ENCODE measurements at places on chromosomes 1 and 21.

DNA sequence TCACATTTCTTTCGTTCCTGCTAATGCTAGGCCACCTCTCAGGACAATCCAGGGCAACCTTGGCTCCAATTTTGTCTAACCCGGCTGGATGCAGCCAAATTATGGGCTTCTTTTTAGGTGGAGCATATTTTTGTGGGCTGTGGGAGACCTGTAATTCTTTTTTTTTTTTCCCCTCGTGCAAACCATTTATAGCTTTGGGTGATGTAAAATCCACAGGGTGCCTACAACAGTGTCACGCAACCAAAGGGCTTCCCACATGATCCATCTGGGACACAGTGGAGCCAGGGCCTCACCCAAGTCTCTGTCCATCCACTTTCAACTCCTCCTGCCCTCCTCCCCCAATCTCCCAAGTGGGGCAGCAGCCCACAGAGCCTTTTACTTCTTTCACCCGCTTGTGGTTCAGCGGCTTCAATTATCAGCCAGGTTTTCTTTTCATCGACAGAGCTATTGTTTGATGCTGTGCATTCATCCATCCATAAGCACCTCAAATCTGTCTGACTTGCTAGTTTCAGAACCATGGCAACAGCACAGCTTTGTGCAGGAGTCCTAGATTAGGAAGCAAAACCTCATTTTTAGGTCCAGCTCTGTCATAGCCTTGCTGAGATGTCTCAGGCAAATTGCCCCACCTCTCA lies 10.0 kb upstream of the OVAAL start:
- H3K27me3 ChIP-seq: no peaks in the 10 kb centered on the region
- H3K27ac ChIP-seq: no peak overlapping the region
- peaks cover 5% of the 10 kb centered on the region for H3K4me1 ChIP-seq

GRCh38 chr1:109163551-109163950 lies 49.6 kb downstream of the ELAPOR1 start:
- no peaks in the 10 kb centered on the region for H3K36me3 ChIP-seq
- no peak overlapping the region for H3K4me3 ChIP-seq
- H3K27me3 ChIP-seq: peaks cover 3% of the 10 kb centered on the region
- DNase-seq: no peak

DNA sequence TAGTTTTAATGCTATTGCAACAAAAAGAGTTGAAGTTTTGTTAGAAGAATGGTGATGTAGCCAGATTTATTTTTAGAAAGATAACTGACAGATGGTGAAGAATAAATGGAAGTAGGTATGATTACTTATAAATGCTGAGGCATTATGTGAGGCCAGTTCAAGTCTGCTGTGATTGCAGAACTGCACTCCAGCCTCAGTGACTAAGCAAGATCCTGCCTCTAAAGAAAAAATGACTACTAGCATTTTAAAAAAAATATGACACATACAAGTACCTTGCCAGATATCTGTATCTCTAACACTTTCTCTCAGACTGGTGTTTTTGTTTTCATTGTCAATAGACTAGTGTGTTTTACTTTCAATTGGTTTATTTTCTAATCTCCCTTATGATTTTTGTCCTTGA lies 1242.4 kb upstream of the ADGRL4 start:
- H3K27ac ChIP-seq: no peak overlapping the region
- H3K4me1 ChIP-seq: no peaks in the 10 kb centered on the region
- H3K36me3 ChIP-seq: no peaks in the 10 kb centered on the region
- H3K4me3 ChIP-seq: no peak overlapping the region

DNA sequence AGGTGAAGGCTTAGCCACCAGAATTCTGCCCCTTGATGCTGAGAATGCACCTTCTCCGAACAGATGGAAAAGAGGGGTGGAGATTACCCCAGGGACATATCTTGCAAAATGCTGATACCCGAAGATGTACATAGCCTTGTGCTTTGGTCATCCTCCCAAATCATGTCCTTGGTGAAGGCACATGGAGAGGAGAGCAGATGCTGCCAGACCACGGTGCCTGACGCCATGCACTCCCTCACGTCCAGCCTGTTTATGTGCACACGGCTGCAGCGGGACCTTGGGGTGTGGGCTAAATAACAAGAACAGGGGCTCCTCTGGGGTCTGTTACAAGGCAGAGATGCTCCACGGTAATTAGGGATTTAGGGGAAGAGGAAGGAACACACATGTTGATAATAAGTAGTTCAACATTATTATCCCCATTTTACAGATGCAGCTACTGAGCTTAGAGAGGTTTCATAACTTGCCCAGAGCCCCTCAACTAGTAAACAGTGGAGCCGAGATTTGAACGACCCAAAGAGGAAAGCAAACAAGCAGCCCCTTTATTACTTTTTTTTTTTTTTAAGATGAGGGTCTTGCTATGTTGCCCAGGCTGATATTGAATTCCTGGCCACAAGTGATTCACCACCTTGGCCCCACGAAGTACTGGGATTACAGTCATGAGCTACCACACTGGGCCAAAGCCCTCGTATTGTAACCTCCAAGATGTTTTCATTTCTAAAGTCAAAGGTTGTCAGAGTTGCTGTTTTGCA lies 12.9 kb downstream of the EPHX1 start:
- peak overlapping the region; percentile 32 for H3K4me3 ChIP-seq
- H3K27ac ChIP-seq: peak overlapping the region; percentile 76
- peaks cover 8% of the 10 kb centered on the region for H3K27me3 ChIP-seq
- peaks cover 60% of the 10 kb centered on the region for H3K4me1 ChIP-seq

- peak overlapping the region; percentile 96 for H3K27ac ChIP-seq
- peak overlapping the region; percentile 65 for H3K4me3 ChIP-seq
- H3K4me1 ChIP-seq: peaks cover 17% of the 10 kb centered on the region
- no peaks in the 10 kb centered on the region for H3K27me3 ChIP-seq
- peak; percentile 65 for DNase-seq
Measured at GRCh38 chr1:237219751-237220642, 178.0 kb downstream of the RYR2 start.

DNA sequence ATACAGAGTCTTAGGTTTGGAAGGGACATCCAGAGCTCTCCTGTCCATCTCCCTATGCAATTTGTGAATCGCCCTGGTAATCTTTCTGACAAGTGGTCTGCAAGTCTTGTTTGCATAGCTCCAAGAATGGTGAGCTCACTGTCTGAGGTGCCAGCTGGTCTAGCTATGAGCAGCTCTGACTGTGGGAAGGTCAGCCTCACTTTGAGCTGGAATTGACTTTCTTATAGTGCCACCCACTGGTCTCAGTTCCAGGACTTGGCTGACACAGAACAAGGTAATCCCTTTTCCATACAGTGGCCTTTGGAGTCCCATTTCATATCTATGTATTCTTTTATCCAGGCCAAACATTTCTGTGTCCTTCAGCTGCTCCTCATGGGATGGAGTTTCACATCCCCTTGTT lies 95.6 kb upstream of the C8B start:
- H3K4me1 ChIP-seq: no peaks in the 10 kb centered on the region
- peaks cover 2% of the 10 kb centered on the region for H3K27me3 ChIP-seq
- no peak overlapping the region for H3K4me3 ChIP-seq
- DNase-seq: no peak

- peaks cover 40% of the 10 kb centered on the region for H3K4me1 ChIP-seq
- no peak overlapping the region for H3K27ac ChIP-seq
- peaks cover 5% of the 10 kb centered on the region for H3K36me3 ChIP-seq
- no peak overlapping the region for H3K4me3 ChIP-seq
- peaks cover 4% of the 10 kb centered on the region for H3K27me3 ChIP-seq
- no peak for DNase-seq
Measured at GRCh38 chr1:94741996-94742395, 78.2 kb upstream of the SLC44A3 start.

GRCh38 chr1:64031236-64031635 lies 172.2 kb upstream of the UBE2U start:
- no peak overlapping the region for H3K27ac ChIP-seq
- peaks cover 1% of the 10 kb centered on the region for H3K27me3 ChIP-seq
- H3K4me1 ChIP-seq: no peaks in the 10 kb centered on the region
- no peaks in the 10 kb centered on the region for H3K36me3 ChIP-seq
- H3K4me3 ChIP-seq: no peak overlapping the region

- H3K4me3 ChIP-seq: peak overlapping the region; percentile 16
- H3K27ac ChIP-seq: no peak overlapping the region
- H3K36me3 ChIP-seq: no peaks in the 10 kb centered on the region
- DNase-seq: no peak
- H3K27me3 ChIP-seq: peaks cover 4% of the 10 kb centered on the region
Measured at GRCh38 chr1:26887125-26887524, 3.0 kb downstream of the GPN2 start.

GRCh38 chr1:233513431-233513830 lies 100.5 kb upstream of the KCNK1 start:
- H3K27ac ChIP-seq: no peak overlapping the region
- DNase-seq: no peak
- no peak overlapping the region for H3K4me3 ChIP-seq
- H3K4me1 ChIP-seq: no peaks in the 10 kb centered on the region
- H3K27me3 ChIP-seq: no peaks in the 10 kb centered on the region

GRCh38 chr1:66728021-66728420 lies 24.2 kb upstream of the DYNLT5 start:
- H3K36me3 ChIP-seq: no peaks in the 10 kb centered on the region
- peaks cover 2% of the 10 kb centered on the region for H3K27me3 ChIP-seq
- DNase-seq: no peak
- no peaks in the 10 kb centered on the region for H3K4me1 ChIP-seq

DNA sequence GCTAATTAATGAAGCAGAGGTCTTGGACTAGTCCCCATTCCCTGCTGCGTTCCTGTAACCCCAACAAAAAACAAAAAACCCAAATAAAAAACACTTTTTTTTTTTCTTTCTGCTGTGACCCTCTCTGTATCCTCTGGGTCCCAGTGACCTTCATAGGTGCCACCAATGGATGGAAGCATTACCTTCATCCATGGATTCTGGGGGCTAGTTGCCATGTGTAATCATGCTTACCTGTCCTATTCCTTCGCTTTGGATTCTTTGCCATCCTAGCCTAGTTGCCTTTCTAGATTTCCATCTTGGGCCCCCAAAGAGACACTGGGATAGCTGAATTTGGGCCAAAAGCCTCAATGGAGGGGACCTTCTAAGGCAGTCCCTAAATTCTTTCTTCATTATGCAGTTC lies 1208.7 kb downstream of the BRINP3 start:
- peaks cover 13% of the 10 kb centered on the region for H3K36me3 ChIP-seq
- peaks cover 2% of the 10 kb centered on the region for H3K27me3 ChIP-seq
- DNase-seq: no peak
- H3K27ac ChIP-seq: no peak overlapping the region
- H3K4me1 ChIP-seq: no peaks in the 10 kb centered on the region

DNA sequence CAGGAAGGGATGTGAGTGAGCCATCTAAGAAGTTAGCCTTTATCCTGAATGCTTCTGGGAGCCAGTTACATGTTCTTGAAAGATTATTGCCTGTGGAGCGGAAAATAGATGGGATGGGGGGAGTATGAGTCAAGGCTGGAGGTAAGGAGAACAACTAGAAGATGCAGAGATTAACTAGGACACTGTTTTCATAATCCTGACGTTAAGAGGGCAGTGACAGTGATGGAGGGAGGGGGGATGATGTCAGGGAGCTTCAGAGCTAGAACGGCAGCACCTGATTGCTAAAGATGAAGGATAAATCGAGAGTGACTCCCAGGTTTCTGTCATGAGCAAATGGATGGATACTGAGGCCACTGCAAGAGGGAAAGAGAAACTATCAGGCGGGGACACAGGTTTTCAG lies 10.0 kb upstream of the RCSD1 start:
- H3K36me3 ChIP-seq: peaks cover 5% of the 10 kb centered on the region
- peaks cover 5% of the 10 kb centered on the region for H3K27me3 ChIP-seq
- no peak for DNase-seq
- H3K4me1 ChIP-seq: peaks cover 8% of the 10 kb centered on the region
- H3K27ac ChIP-seq: no peak overlapping the region

All from glutamatergic neuron (in vitro differentiated cells).